ENCODE measurements at places on chromosomes 13 and 19.

- DNase-seq = no peak
These were observed 21.9 kb downstream of the CEBPA start for GRCh38 chr19:33280351-33280921.

GRCh38 chr13:105193026-105193425, 1342.4 kb downstream of the EFNB2 start:
- DNase-seq = no peak

- DNase-seq = no peak
These were observed 191.7 kb downstream of the SUCLA2 start for GRCh38 chr13:47809411-47809810.

DNA sequence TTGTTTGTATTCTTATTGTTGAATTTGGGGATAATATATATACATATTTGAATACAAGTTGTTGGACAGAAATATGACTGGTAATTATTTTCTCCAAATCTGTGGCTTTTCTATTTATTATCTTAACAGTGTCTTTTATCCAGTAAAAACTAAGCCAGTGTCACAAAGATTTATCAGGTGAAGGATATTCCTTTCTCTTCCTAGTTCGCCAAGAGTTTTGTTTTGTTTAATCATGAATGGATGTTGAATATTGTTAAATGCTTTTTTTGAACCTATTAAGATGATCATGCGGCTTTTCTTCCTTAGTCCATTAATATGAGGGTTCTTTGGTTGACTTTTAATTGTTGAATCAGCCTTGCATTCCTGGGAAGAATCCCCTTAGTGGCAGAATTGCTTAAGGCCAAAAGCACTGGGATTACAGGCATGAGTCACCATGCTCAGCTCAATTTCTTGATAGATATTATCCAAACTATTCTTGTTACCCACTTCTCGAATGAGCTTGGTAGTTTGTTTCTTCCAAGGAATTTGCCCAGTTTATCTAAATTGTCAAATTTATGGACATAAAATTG, 53.3 kb downstream of the TEX26 start:
- no peak for DNase-seq

GRCh38 chr19:57273014-57273413, 7.3 kb upstream of the ZNF460 start:
- DNase-seq = no peak

DNA sequence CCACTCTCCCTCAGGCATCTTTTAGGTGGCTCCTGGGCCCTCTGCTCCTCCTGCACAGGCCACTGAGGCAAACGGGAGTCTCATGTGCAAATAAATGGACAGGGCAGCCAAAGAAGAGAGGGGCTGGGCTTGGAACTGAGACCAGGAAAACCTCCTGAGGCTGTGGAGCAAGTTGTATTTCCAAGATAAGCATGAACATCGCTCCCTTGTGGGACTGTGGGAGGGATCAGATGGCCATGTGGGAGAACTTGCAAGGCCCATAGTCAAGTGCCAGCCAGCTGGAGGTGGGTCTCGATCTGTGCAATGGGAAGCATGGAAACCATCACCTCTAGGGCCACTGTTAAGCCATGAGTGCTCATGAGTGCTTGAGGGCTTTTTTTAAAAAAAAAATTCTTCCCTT, 24.9 kb downstream of the MED26 start:
- DNase-seq = no peak

GRCh38 chr19:17883627-17884410, 12.1 kb downstream of the SLC5A5 start:
- DNase-seq = no peak
